Stimulated activated CD8-positive, alpha-beta memory T cell treated with anti-CD3 and anti-CD28 coated beads, Interleukin-4, amount 100 ng/mL, for 1 hour (primary cell): ENCODE measurements at places on chromosomes 4 and X.

- no peak for DNase-seq
These were observed 218.8 kb downstream of the MAGEB17 start for GRCh38 chrX:16386126-16386525.

DNA sequence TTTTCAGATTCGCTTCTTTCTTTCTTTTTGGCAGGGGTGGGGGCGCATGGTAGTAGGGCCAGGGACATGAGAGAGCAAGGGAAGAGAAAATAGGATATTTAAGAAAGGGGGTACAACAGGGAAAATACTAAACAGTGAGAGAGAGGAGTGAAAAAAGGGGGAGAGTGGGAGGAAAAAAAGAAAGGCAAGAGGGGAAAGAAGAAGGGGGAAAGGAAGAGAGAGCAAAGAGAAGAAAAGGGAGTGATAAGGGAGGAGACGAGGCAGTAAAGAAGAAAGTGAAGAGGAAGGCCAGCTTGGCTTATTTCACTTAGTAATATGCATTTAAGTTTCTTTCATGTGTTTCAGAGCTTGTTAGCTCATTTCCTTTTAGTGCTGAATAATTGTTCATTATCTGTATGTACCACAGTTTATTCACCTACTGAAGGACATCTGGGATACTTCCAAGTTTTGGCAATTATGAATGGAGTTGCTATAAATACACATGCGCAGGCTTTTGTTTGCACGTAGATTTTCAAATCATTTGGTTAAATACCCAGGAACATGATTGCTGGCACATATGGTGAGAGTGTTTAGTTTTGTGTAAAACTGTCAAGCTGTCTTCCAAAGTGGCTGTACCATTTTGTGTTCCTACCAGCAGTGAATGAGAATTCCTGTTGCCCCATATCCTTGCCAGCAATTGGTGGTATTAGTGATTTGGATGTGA lies 37.3 kb downstream of the CASP6 start:
- no peak for DNase-seq

- DNase-seq: no peak
These were observed 1.1 kb downstream of the LRBA start for GRCh38 chr4:151013944-151014343.

- no peak for DNase-seq
These were observed 45.5 kb downstream of the FAM9B start for GRCh38 chrX:8988446-8988845.

GRCh38 chrX:104137496-104137895 lies 19.3 kb downstream of the SLC25A53 start:
- no peak for DNase-seq

DNA sequence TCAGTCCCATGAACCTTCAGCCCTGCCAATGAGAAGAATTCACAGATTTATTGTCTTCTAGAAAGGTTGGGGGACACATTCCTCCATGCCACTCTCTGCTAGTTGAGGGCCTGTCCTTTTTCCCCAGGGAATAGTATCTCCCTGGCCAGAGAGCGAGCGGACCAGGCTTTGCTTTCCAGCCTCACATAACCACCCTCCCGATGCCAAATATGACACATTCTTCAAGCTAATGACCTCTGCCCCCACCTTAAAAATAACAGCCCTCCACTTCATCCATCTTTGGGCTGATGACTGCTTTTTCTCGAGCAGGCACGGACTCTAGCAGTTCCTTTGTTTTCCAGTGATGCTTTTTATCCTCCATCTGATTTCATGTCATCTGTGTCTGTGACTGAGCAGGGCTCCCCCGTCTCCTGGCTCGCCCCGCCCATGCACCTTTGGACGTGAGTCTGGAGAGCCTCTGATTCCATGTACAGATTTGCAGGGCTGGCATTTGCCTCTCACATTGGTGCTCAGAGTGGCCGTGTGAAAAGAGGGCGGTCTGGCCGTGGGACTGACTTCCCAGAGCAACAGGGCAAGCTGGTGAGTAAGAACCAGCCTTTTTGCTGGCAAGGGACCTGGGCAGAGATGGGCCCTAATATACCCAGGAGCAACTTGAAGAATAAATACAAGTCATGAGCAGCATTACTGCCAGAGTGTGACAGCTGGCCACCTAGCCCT lies 279.8 kb downstream of the BCOR start:
- no peak for DNase-seq

- no peak for DNase-seq
These were observed 109.0 kb downstream of the SHROOM4 start for GRCh38 chrX:50705042-50705441.

- no peak for DNase-seq
These were observed 161.0 kb upstream of the FAM241A start for GRCh38 chr4:111984169-111984819.

- DNase-seq: no peak
These were observed 82.8 kb upstream of the NKX1-1 start for GRCh38 chr4:1488831-1489638.

GRCh38 chr4:152779513-152780266 lies at the start of the genes ARFIP1 and TIGD4:
ARFIP1 (plus strand) TSS chr4:152779954; CDS start chr4:152829634, 49,680 bp downstream.
TIGD4 (minus strand) TSS chr4:152779730; CDS start chr4:152771004, 8,726 bp downstream.
- peak; percentile 91 for DNase-seq

- DNase-seq: no peak
These were observed 1.6 kb downstream of the KIT start for GRCh38 chr4:54659313-54659712.

DNA sequence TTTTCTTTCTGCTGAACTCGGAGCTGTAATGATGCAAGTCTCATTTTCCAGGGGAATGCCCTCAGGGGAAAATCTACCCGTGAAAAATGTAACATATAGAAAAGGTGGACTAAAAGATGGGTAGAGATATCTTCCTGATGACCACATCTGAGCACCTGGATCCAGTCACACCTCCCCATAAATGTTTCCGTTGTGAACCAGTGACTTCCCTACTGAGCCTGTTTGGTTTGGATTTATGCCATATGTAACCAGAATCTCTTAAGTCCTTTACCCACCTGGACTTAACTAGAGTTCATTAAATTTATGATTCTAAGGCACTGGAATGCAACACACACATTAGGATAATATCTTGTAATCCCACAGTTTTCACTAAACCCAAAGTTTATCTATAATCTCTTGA lies 171.1 kb downstream of the ZNF330 start:
- DNase-seq: no peak

DNA sequence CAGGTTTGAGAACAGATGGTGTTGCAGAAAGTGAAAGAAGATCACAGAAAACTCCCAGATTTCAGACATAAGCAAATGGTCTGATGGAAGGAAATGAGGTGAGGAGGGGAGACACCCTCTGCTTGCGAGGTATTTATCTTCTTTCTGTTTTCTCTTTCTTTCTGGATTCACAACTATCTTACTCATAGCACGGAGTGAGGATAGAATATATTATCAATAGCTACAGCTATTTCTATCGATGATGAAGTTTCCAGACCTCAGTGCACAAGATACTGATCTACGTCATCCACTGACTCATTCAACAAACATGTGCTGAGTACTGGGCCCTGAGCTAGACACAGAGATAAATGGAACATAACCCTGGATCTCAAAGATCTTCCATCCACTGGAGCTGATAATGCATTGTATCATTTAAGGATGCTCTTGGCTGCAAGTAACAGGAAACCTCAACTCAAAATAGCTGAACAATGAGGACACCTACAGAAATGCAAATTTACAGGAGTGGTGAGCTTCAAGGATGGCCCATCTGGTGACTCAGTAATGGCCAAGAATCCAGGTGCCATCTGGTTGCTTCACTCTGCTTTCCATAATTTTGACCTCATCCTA lies 21.2 kb downstream of the SLC2A9 start:
- DNase-seq: no peak

DNA sequence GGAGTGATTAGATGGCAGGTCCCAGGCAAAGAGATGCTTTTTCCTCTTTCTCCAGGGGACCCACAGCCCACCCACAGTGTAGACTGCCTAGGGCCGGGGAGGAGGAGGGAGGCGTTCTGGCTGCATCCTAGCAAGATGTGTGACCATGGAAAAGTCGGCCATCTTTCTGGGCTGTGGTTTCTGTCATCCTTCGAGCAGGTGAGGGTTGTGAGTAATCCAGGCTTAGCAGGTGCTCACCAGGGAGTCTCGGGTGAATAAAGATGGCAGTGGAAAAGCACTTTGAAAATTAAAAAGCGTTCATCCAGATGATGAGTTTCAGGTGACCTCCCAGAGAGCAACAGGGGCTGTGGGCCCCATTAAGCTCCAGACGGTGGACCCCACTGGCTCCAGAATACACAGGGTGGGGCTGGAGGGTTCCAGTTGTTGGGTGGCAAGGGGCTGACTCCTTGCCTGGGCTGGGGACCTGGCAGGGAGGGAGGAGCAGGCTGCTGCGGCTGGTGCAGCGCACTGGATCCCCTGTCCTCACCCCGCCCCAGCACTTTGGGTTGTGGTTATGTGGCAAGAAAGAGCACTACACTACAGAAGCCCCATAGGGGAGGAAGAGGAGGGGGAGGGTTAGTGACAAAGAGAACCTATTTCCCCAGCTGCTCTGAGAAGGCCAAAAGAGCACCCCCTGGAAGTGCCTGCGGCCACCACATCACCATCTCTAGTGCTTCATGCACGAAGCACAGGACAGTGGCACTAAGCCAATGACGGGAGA lies 23.7 kb downstream of the ELF4 start:
- DNase-seq: peak; percentile 33

- DNase-seq: no peak
These were observed 28.7 kb downstream of the EFHC2 start for GRCh38 chrX:44314808-44315207.

GRCh38 chrX:72634331-72634730 lies 61.7 kb upstream of the HDAC8 start:
- no peak for DNase-seq

DNA sequence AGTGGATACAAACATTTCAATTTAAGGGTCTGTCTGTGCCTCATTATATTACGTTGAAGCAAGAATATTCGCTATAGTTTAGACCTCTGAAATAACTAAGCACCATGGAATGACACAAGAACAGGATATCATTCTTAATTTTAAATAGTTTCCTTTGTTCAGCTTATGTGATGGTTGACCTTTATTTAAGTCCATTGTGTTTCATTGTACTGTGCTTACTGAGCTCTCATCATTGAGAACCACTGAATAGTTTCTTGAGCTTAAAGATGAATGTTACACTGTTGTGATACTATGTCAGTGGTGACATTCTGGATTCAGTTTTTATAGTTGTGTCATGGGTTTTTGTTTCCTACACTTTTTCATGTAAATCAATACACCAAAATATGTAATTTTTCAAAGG lies 239.3 kb downstream of the RPA4 start:
- DNase-seq: no peak

GRCh38 chr4:78618436-78618835 lies 66.9 kb downstream of the ANXA3 start:
- no peak for DNase-seq

DNA sequence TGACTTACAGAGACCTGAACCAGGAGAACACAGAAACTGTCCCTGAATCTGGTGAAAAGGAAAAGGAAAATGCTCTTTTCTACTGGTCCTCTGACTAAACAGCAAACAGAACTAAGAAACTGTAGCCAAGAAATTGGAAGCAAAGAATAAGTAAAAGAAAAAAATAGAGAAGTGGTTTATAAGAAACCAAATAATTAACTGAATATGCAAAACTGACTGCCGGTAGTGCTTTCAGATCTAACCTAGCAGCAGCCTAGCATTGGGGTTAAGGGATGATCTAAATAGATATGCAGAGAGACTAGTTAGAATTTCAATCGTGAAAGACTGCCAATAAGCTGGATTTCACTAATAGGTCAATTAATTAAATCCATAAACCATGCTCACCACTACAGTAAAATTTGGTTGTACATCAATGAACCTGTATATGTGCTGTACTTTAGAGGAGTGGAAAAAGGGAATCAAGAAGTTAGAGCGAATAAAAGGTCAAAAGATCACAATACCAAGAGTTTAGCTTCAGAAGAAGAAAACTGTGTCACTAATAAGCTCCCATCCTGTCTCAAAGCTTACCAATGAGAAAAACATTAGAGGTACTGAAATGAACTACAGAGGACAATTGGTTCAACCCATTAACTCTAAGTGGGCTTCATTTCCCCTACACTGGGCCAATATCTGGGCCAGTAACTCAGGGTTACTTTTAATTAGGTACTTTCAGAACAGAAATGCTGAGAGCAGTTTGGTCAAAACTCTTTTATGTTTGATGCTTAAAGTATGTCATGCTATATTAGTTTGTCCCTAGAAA lies 53.6 kb downstream of the KLHL13 start:
- no peak for DNase-seq

DNA sequence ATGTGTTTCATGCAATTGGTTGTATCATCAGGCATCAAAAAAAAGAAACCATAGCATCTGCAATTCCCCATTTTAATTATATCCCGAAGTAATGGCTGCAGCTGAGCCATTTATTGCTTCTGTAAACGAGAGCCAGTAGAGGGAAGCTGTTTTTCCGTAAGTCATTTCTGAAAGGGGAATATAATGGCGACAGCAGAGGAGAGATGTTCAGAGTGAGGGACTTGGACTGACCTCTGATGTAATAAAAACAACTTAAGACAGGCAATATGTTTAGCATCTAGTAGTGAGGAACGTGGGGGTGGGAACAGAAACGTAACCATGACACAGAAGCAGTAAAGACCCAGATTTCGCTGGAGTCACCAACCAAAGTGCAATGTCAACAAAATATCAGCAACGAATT lies 31.5 kb upstream of the NAA11 start:
- DNase-seq: no peak

DNA sequence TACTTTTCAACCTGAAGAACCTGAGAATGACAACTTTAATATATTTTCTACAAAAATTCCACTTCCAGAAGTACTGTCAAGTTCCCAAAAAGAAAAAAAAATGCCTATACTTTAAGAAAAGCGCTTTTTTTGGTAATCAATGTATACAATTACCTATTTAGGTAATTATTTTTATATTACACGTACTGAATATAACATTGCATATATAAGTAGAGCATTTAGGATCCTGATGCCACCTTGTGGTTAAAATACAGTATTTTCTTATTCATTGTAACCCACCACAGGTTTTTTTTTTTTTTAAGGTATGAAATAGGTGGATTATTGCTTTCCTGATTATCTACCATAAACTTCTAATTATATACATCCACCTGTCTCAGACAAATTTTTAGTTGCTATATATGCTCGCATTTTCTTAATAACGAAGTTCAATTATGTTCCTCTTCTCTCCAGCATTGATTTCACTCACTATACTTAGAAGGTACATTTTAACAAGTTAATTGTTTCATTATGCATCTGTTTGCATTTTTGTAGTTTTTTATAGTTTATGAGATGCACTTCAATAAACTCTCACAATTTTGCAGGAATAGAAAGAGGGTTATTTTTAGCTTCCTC lies 5.2 kb downstream of the MAP9 start:
- DNase-seq: no peak

GRCh38 chr4:120005076-120005475 lies 61.6 kb downstream of the MAD2L1 start:
- DNase-seq: no peak
